ENCODE measurements at places on chromosomes 5 and 9. TPM values are rescaled to one million over a fixed set of nuclear protein-coding genes. Genes with fewer than 3 reads are reported as not detected.

GRCh38 chr9:120659676-120660075 is 54.6 kb downstream of the MEGF9 start:
- no peak for DNase-seq

GRCh38 chr5:141617128-141617527 is 1.7 kb downstream of the DIAPH1 start:
- no peak for DNase-seq

GRCh38 chr9:125150349-125151245 is 7.3 kb upstream of the SCAI start:
- DNase-seq = no peak

Gene SLC28A3
- total RNA-seq = 0.04 TPM

Gene KCNN2
- 4.7 TPM for total RNA-seq

Data from muscle of leg (tissue), 16 donors.